ENCODE measurements at places on chromosomes 11 and 22.

GRCh38 chr11:28054821-28055220 lies 53.1 kb downstream of the KIF18A start:
- no peak for DNase-seq

DNA sequence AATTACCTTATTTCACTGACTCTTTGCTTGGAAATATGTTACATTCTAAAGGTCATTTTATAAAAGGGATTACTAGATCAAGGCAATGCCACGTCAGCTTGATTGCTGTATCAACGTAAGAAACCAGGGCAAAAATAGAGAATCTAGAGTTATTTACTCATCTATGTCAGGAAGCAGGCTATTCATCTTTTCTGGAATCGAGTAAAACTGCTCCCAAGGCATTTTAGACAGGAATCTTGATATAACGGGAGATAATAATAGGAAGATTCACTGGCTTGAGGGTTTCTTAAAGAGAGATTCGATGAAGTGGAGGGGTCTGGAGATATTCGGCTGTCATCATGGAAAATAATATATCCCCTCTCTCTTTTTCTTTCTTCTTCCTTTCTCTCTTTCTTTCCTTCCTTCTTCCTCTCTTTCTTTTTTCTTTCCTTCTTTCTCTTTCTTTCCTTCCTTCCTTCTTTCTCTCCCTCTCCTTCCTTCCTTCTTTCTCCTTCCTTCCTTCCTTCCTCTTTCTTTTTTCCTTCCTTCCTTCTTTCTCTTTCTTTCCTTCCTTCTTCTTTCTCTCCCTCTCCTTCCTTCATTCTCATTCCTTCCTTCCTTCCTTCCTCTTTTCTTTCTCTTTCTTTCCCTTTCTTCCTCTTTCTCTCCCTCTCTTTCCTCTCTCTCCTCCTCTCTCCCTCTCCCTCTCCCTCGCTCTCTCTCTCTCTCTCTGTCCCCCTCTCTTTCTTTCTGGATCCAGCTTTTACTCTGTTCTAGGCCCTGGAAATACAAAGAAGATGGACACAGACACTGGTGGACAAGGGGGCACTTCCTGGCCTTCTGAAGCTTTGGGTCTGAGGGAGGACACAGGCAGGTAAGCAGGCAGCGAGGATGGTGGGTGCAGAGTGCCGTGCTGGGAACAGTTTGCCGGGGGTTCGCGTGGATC lies 18.1 kb upstream of the RASD2 start:
- DNase-seq = no peak

- no peak for DNase-seq
Measured at GRCh38 chr22:35425971-35426800, 26.2 kb downstream of the MCM5 start.

GRCh38 chr22:24427500-24428164 lies at the start of gene ADORA2A:
TSS of gene ADORA2A (plus strand) at chr22:24427599. CDS start at chr22:24433405, 5,806 bp downstream.
- DNase-seq = peak; percentile 62

DNA sequence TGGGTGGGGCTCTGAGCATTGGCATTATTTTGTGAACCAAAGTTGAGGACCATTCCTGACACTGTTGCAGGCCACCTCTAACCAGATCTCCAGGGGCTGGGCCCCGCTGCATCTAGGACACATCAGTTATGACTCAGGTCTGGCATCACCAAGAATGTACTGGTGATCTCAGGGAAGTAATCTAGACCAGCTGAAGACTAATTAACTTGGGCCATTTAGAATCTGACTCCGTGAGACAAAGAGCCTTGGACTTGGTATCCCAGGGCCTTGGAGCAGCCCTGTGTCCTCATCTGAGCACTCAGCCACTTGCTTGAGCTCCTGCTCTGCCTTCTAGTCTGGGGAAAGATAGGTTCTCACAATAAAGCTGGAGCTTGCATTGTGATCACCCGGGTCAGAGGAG lies 200.6 kb downstream of the KIRREL3 start:
- no peak for DNase-seq

DNA sequence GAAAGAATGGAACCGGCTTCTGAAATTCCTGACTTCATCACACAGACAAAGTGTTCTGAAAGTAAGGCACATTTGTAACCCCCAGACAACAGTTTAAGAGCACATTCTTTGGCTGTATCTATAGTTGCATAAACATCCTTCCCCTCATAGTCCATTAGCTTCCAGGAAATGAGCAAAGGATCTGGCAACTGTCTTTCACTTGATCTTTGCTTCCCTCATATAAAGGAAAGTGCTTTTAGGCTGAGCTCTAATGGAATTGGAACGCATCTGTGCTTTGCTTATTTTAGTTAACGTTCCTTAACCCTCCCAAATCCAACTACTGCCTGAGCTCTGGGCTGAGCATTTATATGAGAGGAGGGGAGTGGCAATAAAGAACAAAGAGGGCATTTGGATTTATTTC lies 76.9 kb upstream of the API5 start:
- DNase-seq = no peak

GRCh38 chr11:58485961-58486360 lies 21.9 kb downstream of the OR5B21 start:
- no peak for DNase-seq

DNA sequence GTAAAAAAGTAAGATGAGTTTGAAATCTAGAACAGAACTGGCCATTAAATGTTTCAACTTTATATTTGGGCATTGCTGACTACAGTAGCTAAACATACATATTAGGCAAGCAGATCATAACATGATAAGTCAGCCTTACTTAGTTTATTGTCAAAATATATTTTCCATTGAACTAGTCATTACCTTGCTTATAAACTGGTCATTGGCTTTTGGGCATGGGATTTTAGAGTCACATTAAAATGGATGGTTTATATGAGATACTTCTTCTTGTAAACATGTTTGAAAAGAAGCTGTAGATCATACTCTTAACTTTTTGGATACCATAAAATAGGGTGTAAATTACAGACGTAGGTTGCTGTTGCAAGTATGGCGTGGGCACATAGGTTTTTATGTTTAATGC lies 2.7 kb downstream of the HIPK3 start:
- no peak for DNase-seq

Measured in stimulated activated CD8-positive, alpha-beta memory T cell treated with anti-CD3 and anti-CD28 coated beads, Interleukin-15, amount 100 ng/mL, for 1 hour (primary cell).